Suprapubic skin (tissue), 4 donors: ENCODE measurements at places on chromosomes 13 and 19. TPM values are rescaled to one million over a fixed set of nuclear protein-coding genes. Genes with fewer than 3 reads are reported as not detected.

CLEC17A gene
- not detected for total RNA-seq

PLK5 gene
- total RNA-seq = 0.23 TPM

SLC25A41 gene
- not detected for total RNA-seq

GRCh38 chr13:42686165-42686564, 95.2 kb upstream of the FAM216B start:
- DNase-seq = no peak

GRCh38 chr19:40165362-40165937, 25.8 kb upstream of the MAP3K10 start:
- DNase-seq = peak; percentile 78

DNA sequence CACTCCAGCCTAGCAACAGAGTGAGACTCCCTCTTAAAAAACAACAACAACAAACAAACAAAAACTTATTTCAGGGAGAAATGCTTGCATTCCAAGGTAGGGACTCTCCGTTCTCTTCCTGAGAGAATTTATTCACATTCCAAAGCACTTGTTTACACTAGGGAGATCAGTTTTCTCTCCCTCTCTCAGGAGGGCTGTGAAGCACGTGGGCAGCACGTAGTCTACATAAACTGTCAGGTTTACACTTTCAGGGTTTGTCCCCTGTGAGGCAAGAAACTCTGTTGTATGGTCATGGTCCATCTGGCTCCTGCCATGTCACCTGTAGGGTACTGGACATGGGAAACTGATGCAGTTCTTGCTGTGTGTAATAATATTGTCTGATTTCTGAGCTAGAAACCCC, 31.6 kb downstream of the WDR87 start:
- DNase-seq = no peak

- DNase-seq = no peak
Measured at GRCh38 chr19:45293682-45294081, 29.0 kb downstream of the CKM start.

- no peak for DNase-seq
Measured at GRCh38 chr13:53090461-53090860, 61.8 kb downstream of the OLFM4 start.
